ENCODE measurements at places on chromosomes 7 and 10. TPM values are rescaled to one million over a fixed set of nuclear protein-coding genes. Genes with fewer than 3 reads are reported as not detected.

GRCh38 chr7:42720991-42721796 is 190.7 kb downstream of the C7orf25 start:
- DNase-seq, result no peak

Gene SPDYE9
- not detected for total RNA-seq

GRCh38 chr7:2726316-2727018 is 38.5 kb downstream of the AMZ1 start:
- DNase-seq, result no peak

DNA sequence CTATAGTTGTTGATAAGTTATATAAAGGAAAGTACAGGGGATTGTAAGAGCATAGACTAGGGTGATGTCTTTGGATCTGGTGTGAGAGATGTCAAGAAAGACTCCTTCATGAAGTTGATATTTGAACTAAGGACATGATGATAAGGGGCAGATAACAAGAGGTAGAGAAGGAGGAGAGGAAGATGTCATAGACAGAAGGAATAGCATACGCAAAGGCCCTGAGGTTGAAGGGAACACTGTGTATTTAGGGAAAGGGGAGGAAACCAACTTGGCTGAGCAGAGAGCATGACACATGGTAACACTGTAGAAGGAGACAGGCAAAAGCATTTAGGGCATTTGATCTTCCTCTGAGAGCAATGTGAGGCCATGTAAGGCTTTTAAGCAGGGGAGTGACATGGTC is 170.8 kb downstream of the CHN2 start:
- DNase-seq, result no peak

Gene MMP21
- total RNA-seq, result 0.11 TPM

Measured in CD8-positive, alpha-beta memory T cell (primary cell).